ENCODE measurements at places on chromosomes 11 and 22.

DNA sequence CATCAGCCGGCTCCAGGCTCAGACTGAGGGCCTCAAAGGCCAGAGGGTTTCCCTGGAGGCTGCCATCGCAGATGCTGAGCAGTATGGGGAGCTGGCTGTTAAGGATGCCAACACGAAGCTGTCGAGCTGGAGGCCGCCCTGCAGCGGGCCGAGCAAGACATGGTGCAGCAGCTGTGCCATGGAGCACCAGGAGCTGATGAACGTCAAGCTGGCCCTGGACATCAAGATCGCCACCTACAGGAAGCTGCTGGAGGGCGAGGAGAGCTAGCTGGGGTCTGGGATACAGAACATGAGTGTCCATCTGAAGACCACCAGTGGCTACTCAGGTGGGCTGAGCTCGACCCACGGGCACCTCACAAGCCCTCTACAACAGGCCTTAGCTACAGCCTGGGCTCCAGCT is 4.0 kb upstream of the SCUBE2 start:
- DNase-seq, result no peak

DNA sequence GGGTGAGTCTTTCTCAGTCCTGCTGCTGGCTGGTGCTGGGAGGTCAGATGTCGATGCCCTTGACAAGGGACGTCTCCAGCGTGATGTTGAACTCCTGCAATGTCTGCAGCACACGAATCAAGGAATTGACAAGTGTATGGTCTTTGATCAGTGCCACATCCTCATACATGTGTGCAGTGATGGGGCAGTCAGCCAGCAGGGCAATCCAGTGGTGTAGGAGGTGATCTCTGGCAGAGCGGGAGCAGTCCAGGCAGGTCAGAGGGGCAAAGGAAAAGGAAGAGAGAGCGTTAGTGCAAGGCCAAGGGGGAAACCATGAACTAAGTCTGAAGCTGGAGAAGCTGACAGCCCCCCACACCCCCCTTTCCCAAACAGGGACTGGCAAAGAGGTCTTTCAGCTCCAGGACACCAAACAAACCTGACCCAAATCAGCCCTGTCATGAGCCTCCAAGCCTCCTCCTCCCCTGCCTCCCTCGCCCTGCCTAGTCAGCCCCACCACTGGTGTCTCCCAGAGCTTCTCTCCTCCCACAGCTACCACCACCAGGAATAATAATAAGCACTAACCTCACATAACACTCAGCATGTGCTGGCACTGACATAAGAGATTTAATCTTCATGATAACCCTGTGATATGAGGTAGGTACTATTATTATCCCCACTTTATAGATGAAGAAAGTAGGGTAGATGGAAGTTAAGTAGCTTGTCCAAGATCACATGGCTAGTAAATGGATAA is 48.4 kb upstream of the SCUBE2 start:
- DNase-seq, result no peak

- peak; percentile 11 for DNase-seq
These were observed 23.5 kb downstream of the APLNR start for GRCh38 chr11:57213342-57214097.

GRCh38 chr11:8871171-8871775 is 39.7 kb upstream of the AKIP1 start:
- DNase-seq, result no peak

DNA sequence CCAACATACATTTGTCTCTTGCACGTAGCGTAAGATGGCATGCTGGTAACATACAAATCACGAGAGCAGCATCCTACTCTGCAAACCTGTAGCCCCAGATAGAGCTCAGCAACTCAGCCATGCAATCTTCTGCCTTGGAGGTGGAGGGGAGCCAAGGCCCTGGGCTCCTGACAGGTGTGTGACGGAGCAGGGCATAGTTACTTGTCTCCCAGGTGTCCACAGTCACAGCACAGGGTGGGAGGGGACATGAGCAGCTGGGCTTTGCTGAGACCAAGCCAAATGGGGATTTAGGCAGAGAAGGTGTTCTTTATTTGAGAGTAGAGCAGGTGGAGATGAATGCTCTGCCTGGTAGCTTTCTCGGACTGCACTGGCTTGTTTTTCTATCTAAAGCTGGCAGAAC is 111.7 kb downstream of the TEAD1 start:
- no peak for DNase-seq

DNA sequence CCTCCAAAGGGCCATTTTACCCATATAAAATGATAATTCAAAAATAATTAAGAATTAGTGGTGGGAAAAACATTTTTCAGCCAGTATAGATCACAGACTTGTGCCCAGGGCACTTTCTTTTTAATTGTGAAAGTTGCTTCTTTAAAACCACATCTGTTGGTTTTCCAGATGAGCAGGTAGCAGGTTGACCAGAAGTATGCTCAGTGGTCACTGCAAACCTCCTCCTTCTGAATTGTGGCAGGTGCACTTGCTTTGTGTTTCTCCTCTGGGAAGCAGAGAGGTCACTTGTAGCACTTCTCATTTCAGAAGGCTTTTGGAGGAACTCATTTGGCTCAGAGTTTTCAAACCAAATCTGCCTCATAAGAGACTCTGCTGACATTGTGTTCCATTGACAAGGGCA is 24.6 kb upstream of the CWF19L2 start:
- no peak for DNase-seq

- DNase-seq, result no peak
These were observed 81.1 kb downstream of the USP35 start for GRCh38 chr11:78269806-78270205.
